Femur (tissue), 1 donor: ENCODE measurements at places on chromosomes 3 and 15.

DNA sequence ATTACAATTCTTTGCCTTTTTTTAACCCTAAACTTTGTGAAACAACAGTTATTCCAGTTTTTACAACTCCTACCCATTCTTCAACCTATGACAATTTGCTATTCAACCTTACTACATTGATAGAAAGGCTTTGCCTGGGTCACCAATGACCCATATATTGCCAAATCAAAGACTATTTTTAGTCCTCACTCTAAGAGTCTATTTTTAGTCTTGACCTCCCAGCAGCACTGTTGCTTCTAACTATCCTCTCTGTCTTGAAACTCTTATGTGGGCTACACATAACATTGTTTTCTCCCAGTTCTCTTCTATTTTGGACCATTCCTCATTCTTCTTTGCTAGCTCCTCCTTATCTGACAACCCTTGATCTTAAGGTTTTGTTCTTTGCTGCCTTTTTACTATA lies 71.4 kb downstream of the C3orf80 start:
- DNase-seq = no peak

DNA sequence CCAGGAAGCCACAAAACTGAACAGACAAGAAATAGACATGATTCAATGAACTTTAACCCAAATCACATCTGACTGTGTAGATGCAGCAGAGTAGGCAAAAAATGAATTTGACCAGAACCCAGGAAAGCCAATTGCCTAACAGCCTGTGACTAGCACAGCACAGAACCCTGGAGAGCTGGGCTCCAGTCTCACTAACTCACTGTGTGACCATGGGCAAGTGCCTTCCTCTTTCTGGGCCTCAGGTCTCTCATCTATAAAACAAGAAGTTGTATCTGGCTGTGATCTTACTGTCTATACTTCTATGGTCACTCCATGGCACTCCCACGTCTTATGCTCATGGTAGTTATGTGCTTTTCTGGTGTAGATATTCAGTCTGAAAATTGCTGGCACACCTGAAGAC lies 48.1 kb upstream of the USP3 start:
- no peak for DNase-seq

DNA sequence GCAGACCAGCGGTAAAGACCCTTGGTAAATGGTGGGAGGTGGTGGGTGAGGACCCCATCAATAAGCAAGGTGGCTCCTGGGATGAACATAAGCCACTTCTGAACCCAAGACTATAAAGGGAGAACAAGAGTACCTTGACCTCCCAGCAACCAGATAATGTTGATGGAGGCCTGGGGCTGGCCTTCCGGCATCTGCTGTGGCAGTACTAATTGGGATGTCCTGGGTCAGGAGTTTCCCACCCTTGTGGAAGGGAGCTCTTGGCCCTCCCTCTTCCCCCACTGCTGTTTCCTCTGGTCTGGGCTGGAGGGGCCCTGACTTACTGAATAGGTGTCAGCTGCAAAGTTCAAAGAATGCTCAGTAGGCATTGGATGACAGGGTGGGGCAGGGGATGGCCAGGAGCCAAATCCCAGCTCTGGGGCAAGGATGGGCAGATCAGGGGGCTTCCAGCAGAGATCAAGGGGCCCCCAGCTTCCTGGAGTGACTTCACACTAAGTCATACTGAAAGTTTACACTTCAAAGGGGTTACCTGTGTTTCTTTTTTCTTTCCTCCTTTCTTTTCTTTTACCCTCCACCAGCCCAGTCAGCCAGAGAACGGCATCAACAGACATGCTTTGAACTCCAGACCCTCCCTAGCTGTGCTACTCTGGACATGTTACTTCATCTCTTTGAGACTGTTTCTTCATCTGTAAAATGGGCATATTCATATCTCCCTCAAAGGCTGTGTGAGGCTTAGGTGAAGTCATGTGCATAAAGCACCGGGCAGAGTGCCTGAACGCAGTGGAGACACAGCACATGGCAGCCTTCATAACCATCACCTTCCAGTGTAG lies 1.5 kb downstream of the RBP1 start:
- DNase-seq = no peak

DNA sequence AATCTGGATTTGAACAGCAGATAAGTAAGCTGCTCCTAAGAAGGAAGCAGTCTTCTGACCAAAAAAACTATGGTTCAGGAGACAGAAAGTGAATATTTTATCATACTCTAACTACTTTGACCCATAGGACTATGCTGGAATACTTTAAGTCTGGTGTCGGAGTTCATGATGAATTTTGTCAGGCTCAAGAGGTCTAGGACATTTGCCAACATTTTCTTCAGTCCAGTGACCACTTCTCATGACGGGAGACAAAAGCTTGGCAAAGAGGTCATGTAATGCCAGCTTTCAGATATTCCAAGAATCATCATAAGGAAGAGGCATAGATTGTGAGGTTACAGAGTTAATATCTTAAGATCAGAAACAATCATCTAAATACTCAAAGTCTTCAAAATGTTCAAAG lies 20.5 kb upstream of the DCBLD2 start:
- no peak for DNase-seq

DNA sequence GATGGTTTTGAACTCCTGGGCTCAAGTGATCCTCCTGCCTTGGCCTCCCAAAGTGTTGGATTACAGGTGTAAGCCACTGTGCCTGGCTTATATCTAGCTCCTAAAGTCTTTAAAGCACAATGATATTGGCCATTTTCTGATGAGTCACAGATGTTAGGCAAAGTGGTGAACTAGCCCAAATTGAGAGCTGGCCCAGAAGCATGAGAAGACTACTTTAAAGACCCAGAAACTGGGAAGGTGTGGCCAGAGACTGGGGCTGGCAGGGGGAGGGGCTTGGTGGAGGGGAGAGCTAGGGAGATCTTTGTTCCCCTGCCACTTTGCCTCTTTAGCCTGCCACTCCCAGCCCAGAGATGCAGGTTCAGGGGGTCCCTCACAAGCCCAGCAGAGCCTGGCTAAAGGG lies 21.6 kb downstream of the CHRNA3 start:
- no peak for DNase-seq

DNA sequence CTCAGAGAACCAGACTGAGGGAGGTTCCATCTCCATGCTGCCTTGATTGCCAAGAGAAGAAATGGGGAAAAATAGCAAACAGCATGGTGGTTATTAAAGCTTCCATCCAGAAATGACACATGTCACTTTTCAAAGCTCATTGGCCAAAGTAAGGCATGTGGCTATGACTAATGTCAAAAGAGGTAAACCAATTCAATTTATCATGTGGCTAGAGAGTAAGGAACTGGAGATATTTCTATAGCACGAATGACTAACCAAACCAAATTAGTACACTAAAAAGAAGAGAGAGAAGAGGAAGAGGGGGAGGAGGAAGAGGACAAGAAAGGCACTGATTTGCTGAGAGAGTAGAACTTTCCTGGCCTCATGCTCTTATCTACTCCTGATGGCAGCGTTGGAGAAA lies 115.2 kb upstream of the SLC6A11 start:
- no peak for DNase-seq

- DNase-seq = no peak
Measured at GRCh38 chr3:45367453-45367871, 20.9 kb upstream of the LARS2 start.

GRCh38 chr15:27396521-27396920 lies 425.5 kb downstream of the GABRG3 start:
- no peak for DNase-seq

DNA sequence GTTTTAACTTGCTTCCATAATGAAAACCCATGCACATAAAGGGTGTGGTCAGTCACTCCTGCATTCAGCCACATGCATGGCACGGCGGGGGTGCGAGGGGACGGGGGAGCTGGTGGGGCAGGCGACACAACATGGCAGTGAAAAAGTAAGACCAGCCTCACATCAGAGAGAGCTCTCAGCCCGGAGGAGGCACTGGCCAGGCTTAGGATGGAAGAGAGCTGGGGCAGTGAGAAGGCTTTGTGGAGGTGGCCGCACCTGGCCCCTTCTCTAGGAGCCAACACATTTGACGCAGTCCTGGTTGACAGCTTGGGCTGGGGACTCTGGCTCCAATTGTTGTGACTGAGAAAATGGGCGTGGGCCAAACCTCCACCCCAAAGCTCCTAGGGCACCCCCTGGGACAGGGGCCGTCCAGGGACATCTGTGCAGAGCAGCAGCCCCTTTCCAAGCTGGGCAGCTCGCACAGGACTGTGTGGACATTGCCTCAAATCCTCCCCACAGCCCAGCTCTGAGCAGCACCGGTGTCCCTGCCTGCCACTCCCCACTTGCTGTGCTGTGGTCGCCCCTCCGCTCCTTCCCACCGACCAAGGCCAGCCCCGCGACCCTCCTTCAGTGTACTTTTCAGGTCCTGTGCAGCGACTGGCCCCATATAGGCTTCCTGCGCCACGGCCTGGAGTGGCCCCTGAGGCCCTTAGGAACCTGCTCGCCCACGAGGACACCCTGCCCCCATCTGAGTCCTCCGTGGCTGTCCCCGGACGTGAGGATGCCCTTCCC lies 126.0 kb upstream of the IQSEC1 start:
- DNase-seq = no peak

GRCh38 chr3:182843478-182843877 lies 50.2 kb downstream of the ATP11B start:
- no peak for DNase-seq

GRCh38 chr3:42780892-42781700 lies 8.0 kb upstream of the CCDC13 start:
- no peak for DNase-seq

- DNase-seq = no peak
Measured at GRCh38 chr3:49718858-49719213, 648 bp downstream of the AMIGO3 start.

DNA sequence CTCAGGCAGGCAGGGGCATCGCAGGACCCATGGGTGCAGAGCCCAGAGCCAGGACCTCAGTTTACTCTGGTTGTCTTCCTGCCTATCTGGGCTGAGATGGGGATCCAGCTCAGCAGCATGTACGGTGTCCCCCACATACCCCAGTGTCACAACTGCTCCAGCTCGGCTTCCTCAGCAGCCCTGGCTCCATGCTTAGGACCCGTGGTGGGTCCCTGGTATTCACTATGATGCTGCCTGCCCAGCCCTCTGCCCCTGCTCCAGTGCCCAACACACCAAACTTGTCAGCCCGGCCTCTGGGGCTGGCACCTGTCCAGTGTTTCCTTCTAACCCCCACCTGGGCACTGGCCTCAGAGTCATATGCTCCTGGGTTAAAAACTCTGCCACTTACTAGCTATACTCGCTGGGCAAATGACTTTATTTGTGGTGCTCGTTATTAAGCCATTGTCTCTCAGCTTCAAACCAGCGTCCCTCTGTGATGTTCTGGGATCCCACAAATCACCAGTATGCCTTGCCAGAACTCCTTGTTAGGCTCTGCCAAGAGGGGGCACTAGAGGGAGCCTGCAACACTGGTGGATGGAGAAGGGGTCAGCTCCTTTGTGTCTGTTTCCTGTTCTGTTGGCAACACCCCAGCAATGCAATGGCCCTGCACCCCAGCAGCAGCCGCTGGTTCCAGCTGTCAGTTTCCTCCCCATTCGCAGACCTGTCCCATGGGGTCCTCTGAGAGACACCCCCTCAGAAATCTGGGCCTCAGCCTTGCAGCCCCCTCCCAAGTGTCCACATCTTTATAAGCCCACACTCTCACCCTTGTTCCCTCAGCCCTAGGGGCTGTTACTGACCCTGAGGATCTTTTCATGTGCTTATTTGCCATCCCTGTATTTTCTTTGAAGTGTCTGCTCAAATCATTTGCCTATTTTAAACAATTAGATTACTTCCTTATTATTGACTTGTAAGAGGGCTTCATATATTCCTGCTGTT lies 24.1 kb upstream of the MRPS22 start:
- DNase-seq = no peak

DNA sequence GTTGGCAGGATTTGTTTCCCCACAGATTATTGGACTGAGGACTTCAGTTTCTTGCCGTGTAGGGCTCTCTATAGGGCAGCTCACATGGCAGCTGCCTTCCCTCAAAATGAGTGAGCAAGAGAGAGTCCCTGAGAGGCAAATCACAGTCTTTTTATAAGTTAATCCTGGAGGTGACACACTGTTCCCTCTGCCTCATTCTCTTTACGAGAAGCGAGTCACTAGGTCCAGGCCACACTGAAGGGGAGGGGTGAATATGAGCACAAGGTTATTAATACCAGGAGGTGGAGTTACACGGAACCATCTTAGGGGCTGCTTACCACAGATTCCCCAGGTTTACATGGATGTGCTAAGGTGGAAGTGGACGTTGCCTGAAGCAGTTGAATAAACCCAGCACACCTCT lies 77.0 kb downstream of the LPP start:
- DNase-seq = no peak

DNA sequence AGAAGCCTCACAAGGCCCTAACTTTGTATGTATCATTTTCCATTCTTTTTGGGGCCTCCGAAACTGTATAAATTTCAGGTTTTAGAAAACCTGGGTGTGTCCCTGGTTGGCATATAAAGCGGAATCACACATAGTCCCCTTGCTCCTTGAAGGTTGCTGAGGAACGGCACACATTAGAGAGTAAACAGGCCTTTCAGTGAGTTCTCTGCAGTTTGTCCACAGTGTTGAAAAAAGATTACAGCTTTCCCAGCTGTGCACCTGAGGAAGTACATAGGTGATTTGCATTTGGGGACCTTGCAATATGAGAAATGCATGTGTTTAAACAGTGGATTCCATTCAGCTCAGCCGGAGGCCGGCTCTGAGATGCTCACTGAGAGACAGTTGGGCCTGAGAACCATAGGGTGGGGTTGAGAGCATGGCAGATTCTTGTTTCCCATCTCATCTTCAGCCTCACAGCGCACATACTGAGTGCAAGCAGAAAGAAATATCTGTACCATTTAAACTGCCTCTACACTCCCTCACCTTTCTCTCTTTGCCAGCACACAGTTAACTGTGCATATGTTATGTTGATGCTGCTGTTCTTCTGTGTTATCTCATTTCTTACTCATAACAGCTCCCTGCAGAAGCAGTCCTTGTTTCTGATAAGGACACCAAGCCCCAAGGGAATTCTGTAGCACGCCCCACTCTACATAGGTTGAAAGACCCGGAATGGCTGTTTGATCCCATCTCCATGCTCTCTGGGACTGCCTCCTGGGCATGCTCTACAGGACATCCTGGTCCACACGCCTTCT lies 60.4 kb downstream of the BOC start:
- DNase-seq = no peak

DNA sequence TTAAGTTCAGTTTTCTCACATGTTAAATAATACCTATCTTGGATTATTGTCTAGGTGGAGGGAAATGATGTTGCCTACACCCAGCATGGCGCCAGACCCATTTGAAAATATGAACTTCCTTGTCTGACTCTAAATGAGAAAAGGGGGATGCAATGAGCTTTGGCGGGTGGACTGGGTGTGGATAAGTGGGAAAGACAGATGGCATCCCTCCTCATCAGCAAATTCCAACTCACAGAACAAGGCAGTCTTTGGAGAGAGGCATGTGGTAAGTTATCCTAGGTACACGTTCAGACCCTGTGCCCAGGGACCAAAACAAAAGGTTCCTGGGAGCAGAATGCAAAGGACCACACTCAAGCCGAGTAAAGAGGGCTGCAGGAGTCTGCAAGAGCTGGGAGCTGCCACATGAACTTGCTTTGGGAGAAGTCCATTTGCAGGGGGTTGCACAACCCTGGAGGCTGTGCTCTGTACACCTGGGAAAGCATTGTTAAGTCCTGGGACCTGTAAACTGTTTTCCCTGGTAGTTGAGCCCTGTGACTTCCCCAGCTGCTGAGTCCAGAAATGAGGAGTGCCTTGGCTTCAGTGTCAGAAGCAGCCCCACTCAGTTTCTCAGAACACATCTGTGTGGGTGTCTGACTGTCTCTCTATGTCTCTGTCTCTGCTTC lies 102.3 kb upstream of the TPM1 start:
- no peak for DNase-seq

- no peak for DNase-seq
Measured at GRCh38 chr15:69200832-69201745, 40.7 kb downstream of the GLCE start.
